ENCODE measurements at places on chromosomes 5 and 9. TPM values are rescaled to one million over a fixed set of nuclear protein-coding genes. Genes with fewer than 3 reads are reported as not detected.

Gene DDX4
- total RNA-seq: 0.09 TPM

Gene PRKAA1
- 61.2 TPM for total RNA-seq

Gene ADGRV1
- 12.4 TPM for total RNA-seq

DNA sequence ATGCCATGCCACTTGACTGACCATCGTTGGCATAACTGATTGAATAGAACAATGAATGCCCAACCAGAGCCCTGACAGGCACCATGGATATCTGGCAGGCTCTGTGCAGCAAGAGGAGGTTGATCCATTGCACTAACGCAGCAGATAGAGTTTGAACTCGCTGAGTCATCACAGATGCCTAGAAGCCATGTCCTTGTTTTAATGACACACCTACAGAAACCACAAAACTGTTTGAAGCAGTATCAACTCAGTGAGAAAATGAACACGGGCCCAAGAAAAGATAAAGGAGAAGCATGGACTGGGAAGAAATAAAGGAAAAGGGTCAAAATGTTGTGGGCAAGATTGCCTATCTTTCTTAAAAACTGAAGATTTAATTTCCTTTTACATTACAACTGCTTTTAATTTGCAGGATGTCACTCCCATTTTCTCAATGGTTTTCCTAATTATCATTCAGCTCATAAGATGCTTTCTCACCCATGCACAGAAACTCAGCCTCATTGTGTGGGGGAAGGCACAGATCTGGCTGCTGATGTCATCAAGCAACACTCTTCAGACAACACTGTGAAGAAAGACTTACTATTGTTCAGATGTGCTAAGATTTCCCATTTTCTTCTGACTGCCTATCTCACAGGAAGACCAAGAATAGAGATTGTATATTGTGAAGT lies 129.0 kb downstream of the PIK3R1 start:
- peaks cover 1% of the 10 kb centered on the region for H3K27me3 ChIP-seq
- H3K36me3 ChIP-seq: no peaks in the 10 kb centered on the region
- H3K27ac ChIP-seq: peak overlapping the region; percentile 62
- H3K4me1 ChIP-seq: peaks cover 52% of the 10 kb centered on the region
- H3K4me3 ChIP-seq: no peak overlapping the region
- DNase-seq: no peak

Gene CYLC2
- not detected for total RNA-seq

Gene FOXD4L6
- 0.18 TPM for total RNA-seq

Gene PRSS3
- total RNA-seq: not detected

DNA sequence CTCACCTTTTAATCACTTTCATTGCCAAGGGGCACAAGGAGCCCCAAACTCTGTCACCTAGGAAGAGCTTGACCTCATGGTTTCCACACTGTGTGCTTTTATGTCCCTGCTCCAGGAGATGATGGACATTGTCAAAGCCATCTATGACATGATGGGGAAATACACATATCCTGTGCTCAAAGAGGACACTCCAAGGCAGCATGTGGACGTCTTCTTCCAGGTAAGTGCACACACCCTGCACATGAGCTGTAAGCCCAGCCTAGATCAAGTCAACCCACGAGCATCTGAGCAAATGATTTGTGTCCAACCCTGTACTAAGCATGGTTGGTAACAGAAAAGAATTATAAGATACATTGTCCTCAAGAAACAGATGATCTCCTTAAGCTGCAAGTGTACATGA lies 50.8 kb upstream of the GABRP start:
- H3K27me3 ChIP-seq: peaks cover 9% of the 10 kb centered on the region
- no peaks in the 10 kb centered on the region for H3K36me3 ChIP-seq
- H3K4me1 ChIP-seq: no peaks in the 10 kb centered on the region

DNA sequence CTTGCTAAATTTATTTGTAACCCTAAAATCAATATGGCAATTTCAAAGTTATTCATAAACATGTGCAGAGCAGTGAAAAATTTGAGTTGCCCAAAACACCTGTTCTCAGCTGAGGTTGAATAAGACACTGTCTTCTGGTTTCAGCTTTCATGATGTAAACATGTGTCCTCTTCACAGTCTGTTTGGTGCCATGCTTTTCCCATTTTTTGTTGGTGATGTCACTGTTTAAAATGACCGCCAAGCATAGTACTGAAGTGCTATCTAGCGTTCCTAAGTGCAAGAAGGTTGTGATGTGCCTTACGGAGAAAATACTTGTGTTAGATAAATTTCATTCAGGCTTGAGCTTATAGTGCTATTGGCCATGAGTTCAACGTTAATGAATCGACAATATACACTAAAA lies 580.8 kb downstream of the ACTL7B start:
- no peaks in the 10 kb centered on the region for H3K4me1 ChIP-seq
- no peak overlapping the region for H3K4me3 ChIP-seq
- no peak for DNase-seq
- no peaks in the 10 kb centered on the region for H3K27me3 ChIP-seq
